ENCODE measurements at places on chromosomes 3 and 15.

DNA sequence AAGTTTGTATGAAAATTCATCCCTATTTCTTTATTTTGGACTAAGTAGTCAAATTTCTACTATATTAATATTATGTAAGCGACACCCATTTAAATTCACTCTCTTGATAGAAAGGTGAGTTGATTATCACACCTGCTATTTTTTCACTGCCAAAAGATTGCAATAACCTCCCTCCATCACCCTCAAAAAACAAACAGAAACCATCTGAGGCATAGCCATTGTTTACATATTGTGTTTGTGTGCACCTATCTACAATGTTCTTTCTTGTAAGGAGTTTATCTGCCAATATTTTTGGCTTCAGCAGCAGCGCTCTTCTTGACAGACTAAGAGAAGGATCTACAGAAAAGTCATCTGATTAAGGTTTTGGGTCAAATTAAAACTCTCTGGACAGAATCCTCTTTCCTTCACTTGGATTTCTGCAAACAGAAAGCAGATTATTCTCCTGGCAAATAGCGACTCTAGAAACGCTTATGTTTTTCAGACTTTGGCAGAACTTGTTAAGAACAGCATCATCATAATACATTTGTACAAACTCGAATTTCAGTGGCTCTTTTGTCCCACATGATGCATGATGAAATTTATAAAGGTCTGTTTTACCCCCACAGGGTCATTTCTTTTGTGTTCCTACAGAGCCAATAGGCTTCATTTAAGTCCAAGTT lies 48.6 kb downstream of the KCNMB2 start:
- DNase-seq, result no peak

GRCh38 chr3:105997800-105998526 lies 129.2 kb upstream of the CBLB start:
- peak; percentile 84 for DNase-seq

DNA sequence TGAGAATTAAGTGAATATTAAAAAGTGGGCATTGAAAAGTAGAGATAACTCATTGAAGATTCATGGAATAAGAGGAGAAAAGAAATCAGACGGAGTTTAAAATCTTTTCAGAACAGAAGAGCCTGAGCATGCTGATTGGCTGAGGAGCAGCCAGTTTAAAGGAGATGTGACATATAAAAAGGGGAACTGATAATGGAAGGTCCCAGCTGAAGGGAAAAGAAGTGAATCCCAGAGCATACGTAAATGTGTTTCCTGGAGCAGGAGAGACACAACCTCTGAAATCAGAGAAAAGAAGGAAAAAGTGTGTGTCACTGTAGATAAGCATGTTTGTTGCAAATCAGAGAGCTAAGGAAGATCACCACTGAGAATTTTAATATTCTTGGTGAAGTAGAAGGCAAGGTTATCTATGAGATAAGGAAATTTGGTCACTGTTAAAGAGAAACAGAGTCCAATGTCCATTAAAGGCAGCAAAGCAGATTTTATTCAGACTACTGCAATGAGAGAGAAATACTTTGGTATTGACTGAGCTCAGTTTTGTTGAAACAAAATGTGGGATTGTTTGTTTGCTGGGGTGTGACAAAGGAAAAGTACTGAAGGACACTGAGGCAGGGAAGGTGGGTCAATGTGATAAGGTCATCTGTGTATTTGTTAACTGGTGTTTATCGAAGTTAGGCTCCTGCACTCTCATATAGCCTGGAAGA lies 84.6 kb upstream of the WDR72 start:
- peak; percentile 16 for DNase-seq

GRCh38 chr3:45690336-45691035 lies 1.3 kb downstream of the SACM1L start:
- peak; percentile 80 for DNase-seq

DNA sequence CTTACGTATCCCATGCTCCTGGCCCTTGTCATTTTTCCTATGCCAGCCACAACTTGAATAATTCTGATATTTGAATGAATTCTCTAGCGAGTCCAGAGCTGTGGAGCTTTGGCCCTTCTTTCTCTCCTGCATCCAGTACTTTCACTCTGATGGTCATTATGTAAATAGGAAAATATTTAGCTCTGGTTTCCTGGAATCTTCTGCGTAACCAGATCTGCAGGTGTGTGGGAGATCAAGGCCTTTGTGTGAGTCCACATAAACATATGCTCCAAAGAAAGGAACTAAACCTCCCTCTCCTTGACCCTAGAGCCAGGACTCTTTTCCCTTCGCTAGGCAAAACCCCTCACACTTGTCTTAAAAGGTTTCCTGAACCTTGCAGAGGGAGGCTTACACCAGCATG lies 132.5 kb upstream of the THBS1 start:
- DNase-seq, result no peak

GRCh38 chr15:43292375-43293078 lies 25.8 kb upstream of the TGM5 start:
- DNase-seq, result no peak

DNA sequence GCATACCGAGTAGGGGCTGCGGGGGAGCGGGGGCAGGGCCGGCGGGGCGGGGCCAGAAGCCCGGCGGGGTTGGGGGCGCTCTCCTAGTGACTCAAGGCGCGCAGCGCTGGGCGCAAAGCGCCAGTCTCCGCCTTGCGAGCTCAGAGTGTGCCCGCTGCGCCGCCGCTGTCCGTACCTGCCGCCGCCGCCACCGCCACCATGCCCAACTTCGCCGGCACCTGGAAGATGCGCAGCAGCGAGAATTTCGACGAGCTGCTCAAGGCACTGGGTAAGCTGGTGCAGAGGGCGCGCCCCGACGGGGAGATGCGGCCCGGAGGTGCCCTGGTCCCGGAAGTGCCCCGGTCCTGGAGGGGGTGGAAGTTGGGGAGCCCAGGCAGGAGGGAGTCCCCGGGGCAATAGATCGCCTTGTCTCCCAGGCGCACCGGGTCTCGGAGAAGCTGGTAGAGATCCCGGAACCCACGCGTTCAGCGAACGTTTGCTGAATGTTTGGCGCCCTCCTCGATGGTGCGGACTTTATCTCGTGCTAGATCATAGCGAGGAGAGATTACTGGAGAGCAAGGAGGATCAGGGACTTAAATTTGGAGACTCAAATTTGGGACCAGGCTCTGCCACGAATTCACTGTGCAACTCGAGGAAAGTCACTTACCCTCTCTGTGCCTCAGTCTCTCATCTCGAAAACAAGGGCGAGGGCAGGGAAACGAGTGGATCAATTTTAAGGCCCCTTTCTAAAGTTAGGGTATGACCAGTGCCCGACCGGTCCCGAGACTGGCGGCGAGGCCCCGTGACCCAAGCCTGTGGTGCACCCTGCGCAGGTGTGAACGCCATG lies at the start of gene CRABP1:
Gene CRABP1 (plus strand): TSS at position 123 of the 826 bp plus-strand sequence. CDS start 76 bp downstream, at position 199.
- DNase-seq, result no peak

DNA sequence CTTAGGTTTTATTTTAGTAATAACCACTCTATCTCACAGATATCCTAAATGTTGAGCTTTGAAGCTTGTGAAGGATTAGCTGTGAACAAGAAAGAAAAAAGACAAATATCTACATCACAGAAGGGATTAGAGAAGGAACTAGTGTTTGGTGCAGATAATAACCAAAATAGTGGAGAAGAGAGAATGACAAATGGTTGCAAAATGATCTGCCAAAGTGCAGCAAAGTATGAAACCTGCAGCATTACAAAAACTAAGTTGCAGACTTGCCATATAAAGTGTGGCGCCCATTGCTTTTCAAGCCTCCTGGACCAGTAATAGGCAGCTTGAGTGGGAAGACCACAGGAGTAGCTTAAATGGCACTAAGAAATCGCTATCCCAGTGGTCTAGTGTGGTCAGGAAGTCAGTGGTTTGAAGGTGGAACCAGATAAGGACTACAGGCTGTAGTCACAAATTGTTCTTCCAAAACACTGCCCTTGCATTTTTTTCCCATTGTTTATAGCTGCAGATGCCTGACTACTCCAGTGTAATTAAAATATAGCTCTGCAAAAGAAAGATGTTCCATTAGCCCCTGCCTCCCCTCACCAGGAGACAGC lies 20.7 kb downstream of the TPM1 start:
- DNase-seq, result no peak

- DNase-seq, result peak; percentile 48
Observed at GRCh38 chr3:150639262-150639661, 36.1 kb downstream of the SELENOT start.

- DNase-seq, result no peak
Observed at GRCh38 chr15:36090286-36090946, 489.0 kb upstream of the CDIN1 start.

GRCh38 chr3:39485547-39485946 lies 18.1 kb downstream of the MOBP start:
- no peak for DNase-seq

GRCh38 chr3:13110678-13111116 lies 37.5 kb upstream of the IQSEC1 start:
- DNase-seq, result no peak

- DNase-seq, result peak; percentile 69
Observed at GRCh38 chr3:28386049-28386448, 37.4 kb upstream of the AZI2 start.

DNA sequence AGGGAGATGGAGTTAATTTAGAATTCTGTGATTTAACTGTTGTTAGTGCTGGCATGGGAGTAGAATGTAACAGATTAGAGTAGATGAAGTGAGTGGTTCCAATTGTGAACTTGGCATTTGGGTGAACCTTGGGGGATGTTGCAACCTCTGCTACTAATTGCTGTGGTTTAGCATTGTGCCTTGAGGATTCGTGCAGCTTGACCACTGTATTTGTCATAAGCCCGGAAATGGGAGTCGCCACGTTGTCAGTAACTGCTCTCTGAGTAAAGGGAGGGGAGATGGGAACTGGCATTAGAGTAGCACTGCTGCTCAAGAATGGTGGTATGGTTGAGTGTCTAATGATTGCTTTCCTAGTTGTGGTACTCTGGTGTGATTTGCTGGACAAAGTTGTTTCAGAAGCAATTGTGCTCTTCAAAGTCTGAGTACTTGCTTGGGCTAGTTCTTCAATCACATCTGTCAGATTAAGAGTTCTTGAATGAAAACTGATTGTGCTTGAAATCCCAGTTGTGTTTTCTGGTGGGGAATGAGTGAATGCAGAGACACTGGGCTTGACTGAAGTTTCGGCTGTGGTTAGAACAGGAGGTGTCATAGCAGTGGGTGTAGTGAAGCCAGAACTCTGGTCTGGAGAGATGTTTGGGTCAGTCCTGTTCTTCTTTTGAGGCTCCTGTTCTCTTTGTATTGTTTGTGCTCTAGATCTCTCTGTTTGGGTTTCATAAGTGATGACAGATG lies 15.4 kb downstream of the IGSF10 start:
- peak; percentile 98 for DNase-seq

GRCh38 chr15:46768287-46768686 lies 949.0 kb upstream of the SEMA6D start:
- DNase-seq, result no peak

- DNase-seq, result no peak
Observed at GRCh38 chr3:23518441-23518840, 287.3 kb upstream of the UBE2E1 start.

- DNase-seq, result no peak
Observed at GRCh38 chr3:11819146-11819689, 27.5 kb downstream of the TAMM41 start.

- no peak for DNase-seq
Observed at GRCh38 chr3:11080492-11080891, 73.8 kb upstream of the HRH1 start.

- DNase-seq, result no peak
Observed at GRCh38 chr3:49868862-49869466, 742 bp downstream of the CAMKV start.

DNA sequence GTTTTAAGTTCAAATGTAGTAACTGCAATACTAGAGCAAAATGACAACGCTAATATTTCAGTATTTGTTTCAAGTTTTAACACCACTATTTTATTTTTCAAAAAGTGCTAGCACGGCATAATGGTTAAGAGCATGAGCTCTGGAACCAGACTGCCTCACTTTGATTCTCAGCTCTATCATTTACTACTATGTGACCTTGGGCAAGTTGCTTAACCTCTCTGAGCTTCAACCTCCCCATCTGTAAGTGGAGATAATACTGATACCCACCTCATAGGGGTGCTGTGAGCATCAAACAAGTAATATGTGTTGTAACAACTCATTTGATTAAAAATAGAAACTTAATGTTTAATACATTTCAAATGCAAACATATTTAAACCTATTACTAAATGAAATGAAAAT lies 115.4 kb upstream of the NPHP3 start:
- DNase-seq, result no peak

DNA sequence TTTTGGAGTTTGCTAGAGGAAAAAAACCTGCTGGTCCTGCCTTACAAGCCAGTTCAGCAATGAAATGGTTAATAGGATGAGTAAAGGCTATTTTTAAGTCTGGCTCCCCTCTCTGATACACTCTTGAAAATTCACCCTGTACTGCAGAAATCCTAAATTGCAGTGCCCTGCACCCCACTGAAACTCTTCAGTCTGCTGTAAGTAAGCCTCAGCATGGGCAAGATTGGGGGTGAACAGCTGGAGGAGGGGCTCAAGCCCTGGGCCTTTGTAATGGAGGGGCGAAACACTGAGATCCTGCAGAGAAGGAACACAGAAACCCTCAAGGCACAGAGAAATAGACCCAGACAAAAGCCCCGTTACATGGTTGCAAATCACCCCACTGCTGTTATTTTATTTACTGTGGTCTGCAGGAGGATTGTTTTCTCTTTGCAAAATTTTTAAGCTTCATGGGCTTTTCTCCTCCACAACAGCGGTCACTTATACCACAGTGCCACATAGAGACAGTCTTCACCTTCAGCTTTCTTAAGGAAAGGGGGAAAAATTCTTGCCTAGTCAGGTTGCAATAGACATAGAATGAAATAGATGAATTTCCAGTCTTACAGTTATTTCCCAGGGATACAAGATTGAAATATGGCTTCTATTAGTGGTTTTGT lies 45.0 kb downstream of the SOX2 start:
- DNase-seq, result no peak

- peak; percentile 32 for DNase-seq
Observed at GRCh38 chr3:8481380-8481779, 20.2 kb upstream of the LMCD1 start.

DNA sequence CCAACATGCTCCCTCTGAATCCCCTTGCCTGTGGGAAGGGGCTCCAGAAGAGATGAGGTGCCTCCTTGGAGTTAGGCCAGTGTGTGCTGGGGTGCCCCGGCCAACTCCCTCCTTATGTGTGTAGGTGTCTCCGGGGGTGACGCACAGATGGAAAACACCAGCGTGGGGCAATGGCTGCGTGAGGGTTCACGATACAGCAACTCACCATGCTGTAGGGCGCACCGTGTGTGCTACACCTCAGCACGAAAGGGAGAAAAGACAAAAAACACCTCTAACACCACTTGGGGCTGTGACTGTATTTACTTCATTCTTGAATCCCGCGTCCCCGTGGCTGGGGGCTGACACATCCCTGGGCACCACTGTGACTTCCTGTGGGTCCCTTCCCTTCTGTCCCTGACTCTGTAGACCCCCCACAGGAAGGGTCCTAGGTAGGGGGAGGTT lies 1.6 kb upstream of the CALML4 start:
- DNase-seq, result no peak

- DNase-seq, result no peak
Observed at GRCh38 chr15:39140060-39140604, 440.7 kb upstream of the THBS1 start.

GRCh38 chr3:55622116-55622515 lies 135.0 kb upstream of the WNT5A start:
- DNase-seq, result no peak

- DNase-seq, result no peak
Observed at GRCh38 chr3:113514265-113514769, 639 bp downstream of the SPICE1 start.
